ENCODE measurements at places on chromosomes 3 and 15. TPM values are rescaled to one million over a fixed set of nuclear protein-coding genes. Genes with fewer than 3 reads are reported as not detected.

The TIMP4 gene
- total RNA-seq = 0.26 TPM

The STRA6 gene
- not detected for total RNA-seq

The MYZAP gene
- total RNA-seq = 81.3 TPM

The KBTBD8 gene
- 1.9 TPM for total RNA-seq

The PLA2G4B gene
- 1.8 TPM for total RNA-seq

The GOLGA6L10 gene
- total RNA-seq = 0.22 TPM

The MKRN3 gene
- total RNA-seq = 0.65 TPM

The ALPK3 gene
- total RNA-seq = 29.4 TPM

The STOML1 gene
- 17.0 TPM for total RNA-seq

The TTLL13 gene
- not detected for total RNA-seq

The CPA3 gene
- total RNA-seq = not detected

The COL7A1 gene
- 0.09 TPM for total RNA-seq

The VWA5B2 gene
- total RNA-seq = not detected

The CFAP100 gene
- not detected for total RNA-seq

The RGMA gene
- not detected for total RNA-seq

The GABRR3 gene
- not detected for total RNA-seq

The ZMAT3 gene
- 16.1 TPM for total RNA-seq

The TP63 gene
- total RNA-seq = not detected

The EFCAB12 gene
- under 0.01 TPM for total RNA-seq

The CNTN6 gene
- total RNA-seq = not detected

The CCDC13 gene
- 0.22 TPM for total RNA-seq

The XIRP1 gene
- not detected for total RNA-seq

The GOLGA6D gene
- not detected for total RNA-seq

The ST6GAL1 gene
- 75.0 TPM for total RNA-seq

The LAMB2 gene
- total RNA-seq = 689 TPM

The MRAS gene
- 4.9 TPM for total RNA-seq

The IMPG2 gene
- total RNA-seq = 0.69 TPM

The SNTN gene
- not detected for total RNA-seq

The PSTPIP1 gene
- total RNA-seq = not detected

The IGF2BP2 gene
- total RNA-seq = 33.2 TPM

The NUP210 gene
- 0.22 TPM for total RNA-seq

The PLSCR2 gene
- not detected for total RNA-seq

The EFHB gene
- 0.34 TPM for total RNA-seq

The SOX14 gene
- total RNA-seq = not detected

The POLG gene
- 51.3 TPM for total RNA-seq

The EPHB1 gene
- total RNA-seq = 2.1 TPM

The ERICH6 gene
- 0.09 TPM for total RNA-seq

The RTP4 gene
- 2.1 TPM for total RNA-seq

The ANKRD63 gene
- total RNA-seq = not detected

The UPK1B gene
- total RNA-seq = not detected

The BUB1B gene
- total RNA-seq = 4.6 TPM

The GPR27 gene
- total RNA-seq = not detected

The CIP2A gene
- 4.9 TPM for total RNA-seq

The MORC1 gene
- not detected for total RNA-seq

The EPM2AIP1 gene
- total RNA-seq = 12.7 TPM

The ARF4 gene
- total RNA-seq = 135 TPM

The CACNA2D3 gene
- not detected for total RNA-seq

The ARGFX gene
- total RNA-seq = not detected

The CHRFAM7A gene
- total RNA-seq = 0.60 TPM

The LTK gene
- total RNA-seq = 0.09 TPM

The RARB gene
- total RNA-seq = 0.43 TPM

The LRRC15 gene
- total RNA-seq = 0.17 TPM

The SH2D7 gene
- total RNA-seq = not detected

The SEMA3G gene
- 59.4 TPM for total RNA-seq
